8988T (cell line): ENCODE measurements at places on chromosomes 11 and 22.

GRCh38 chr11:117805045-117805444 lies 8.0 kb upstream of the DSCAML1 start:
- DNase-seq: no peak

- peak; percentile 20 for DNase-seq
Measured at GRCh38 chr11:14336507-14337503, 22.2 kb downstream of the RRAS2 start.

DNA sequence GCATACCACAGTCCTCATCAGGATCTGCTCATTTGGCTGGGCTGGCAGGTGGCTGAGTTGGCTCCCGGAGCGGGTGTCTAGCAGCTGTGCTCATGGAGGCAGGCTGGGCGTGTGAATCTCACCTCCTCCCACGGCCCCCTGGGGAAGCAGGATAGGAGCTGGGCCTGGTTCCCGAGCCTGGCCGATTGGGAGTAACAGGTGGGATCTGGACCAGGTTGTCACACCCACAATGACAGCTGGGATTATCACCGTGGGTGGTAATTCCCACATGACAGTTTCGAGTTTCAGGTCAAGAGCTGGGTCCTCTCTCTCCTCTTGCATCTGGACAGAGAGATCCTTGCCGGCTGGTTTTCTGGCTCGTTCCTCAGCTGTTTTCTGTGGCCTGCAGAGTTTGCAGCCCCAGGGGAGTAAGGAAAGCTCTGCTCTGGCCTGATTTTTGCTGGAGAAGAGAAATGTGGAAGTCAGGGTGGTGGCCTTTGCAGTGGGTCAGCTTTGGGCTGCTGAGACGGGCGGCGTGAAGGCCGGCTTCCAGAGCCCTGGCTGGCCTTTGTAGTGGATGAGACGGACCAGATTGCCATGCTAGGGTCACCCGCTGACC lies 57.0 kb downstream of the BCR start:
- no peak for DNase-seq

DNA sequence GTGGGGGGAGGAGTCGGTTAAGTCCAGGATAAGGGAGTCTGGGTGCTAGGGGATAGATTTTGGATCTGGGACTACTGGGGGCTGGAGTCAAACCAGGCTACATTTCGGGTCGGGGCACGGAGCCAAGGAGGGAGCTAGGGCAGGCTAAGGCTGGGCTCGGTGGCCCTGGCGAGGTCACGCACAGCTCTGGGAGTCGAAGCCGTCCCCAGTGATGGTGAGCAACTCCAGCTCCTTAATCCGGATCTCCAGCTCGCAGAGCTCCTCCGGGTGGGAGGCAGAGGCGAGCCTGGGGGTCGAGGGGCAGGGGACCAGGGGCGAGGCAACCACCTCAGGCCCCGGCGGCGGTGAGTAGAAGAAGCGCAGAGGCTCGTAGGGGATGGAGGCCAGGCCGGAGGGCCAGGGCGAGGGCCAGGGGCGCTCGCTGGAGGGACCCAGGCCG lies 544 bp downstream of the C11orf91 start:
- DNase-seq: no peak

DNA sequence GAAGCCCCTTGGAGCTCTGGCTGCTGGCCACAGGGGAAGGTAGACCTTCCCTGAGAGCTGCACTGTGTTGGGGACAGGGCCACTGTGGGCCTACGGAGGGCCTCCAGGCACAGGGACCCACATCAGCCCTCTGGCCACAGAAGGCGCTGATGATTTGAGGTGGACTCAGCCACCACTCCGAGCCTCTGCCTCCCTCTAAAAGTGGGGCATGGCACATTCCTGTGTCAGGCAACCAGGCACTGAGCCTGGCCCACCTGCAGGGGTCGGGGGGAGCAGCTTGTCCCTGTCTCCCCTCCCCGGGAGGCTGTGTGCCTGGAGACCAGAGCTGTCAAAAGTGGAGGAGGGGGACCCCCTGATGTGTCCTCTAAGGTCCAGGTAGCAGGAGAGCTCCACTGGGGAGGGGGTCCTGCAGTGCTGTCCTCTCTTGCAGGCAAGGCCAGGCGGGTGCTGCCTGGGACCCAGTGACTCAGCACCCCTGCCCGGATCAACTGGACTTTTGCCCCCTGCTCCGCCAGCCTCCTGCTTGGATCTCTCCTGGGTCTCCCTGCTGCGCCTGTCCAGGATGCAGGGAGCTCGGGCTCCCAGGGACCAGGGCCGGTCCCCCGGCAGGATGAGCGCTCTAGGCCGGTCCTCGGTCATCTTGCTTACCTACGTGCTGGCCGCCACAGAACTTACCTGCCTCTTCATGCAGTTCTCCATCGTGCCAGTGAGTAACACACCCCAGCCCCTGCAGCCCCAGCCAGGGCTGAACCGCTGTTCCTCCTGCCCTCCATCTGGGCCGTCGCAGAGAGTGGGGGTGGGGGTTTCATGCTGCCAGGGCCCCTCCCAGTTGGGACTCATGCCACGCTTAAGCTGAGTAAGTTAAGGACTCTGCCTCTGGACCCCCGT lies 17.5 kb upstream of the CDKN1C start:
- DNase-seq: no peak

DNA sequence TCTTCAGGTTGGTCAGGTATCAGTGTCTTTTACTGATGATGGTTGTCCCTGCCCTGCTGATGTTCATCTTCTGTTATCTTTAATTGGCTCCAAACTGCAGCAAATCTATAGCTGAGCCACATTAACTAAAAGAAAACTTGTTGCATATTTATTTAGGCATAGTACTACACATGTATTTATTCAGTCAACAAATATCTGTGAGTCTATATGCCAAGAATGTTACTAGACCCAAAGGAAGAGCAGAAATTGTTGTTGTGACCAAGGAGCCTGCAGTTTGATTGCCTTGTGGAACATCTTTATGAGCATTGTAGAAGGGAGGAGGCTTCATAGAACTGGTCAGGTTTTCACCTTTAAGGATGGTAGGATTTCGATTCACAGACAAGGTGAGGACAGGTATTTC lies 10.1 kb downstream of the BMAL1 start:
- no peak for DNase-seq

GRCh38 chr11:16000065-16000464 lies 356.3 kb downstream of the SOX6 start:
- DNase-seq: no peak

DNA sequence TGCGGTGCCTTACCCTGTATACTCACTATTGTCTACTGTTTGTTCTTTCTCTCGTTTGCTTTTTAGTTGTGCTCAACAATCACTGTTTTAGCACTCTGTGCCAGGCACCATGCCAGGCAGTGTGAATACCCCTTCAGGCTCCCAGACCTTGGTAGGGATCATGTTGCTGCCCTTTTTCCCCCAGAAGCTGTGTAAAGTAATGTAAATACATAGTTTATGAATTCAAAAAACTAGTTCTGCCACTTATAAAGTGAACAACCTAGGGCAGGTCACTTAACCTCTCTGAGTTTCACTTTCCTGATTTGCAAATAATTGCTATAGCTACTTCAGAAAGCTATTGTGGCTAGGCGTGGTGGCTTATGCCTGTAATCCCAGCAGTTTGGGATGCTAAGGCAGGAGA lies 81.0 kb upstream of the CTSC start:
- DNase-seq: no peak

DNA sequence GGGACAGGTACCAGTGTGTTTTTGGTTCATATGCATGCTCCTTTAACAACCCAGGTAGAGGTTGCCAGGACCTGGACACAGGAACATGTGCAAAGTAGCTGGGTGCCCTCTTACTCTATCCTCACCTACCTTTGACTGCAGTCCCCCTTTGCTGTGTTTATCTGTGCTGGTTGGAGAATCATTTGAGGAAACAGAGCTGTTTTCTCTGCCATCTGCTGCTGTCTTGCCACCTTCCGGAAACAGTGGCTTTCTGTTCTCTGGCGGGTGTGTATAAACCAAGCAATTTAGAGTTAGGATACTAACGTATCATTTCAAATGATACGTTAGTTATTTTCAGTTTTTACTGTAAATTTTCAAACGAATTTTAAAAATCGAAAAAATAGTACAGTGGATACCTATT lies 171.9 kb upstream of the TTC12 start:
- no peak for DNase-seq

GRCh38 chr22:30953206-30953605 lies 15.4 kb downstream of the MORC2 start:
- no peak for DNase-seq

- DNase-seq: peak; percentile 44
Measured at GRCh38 chr11:86571273-86571948, 101.0 kb downstream of the ME3 start.

DNA sequence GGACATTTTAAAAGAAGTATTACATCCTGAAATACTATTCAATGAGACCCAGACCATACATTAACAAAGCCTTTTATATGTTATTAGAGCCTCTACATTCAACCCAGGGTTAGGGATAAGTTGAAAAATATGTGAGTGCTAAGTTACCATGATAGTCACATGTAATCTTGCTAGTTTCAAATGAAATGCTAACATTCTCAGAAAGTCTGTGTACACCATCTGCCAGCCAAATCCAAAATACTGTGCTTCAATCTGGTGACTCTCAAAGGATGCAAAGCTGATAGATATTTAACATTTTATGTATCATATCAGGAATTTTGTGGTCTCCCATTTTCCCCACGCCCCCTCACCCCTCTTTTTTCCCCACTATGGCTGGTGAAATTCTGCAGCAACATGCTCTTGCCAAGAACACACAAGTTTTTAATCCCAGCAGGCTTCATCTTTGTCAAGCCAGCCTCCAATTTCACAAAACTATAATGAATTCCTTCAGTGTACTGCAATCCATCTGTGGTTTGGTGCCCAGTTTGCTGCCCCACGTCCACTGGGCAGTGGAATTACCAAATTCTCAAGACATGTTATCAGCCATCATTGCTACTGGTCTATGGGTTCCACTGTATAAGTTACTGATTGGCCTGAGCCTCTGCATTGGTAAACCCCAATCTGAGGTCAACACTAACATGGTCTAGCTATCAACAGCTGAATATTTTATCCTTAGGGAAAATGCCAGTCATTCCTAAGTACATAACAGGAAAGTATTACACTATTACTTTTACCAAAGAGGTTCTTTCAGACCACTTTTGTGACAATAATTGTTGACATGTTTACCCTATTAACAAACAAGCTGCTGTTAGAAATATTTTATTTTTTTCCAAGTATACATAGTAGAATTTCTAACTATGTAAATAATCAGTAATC lies 1.5 kb upstream of the PICALM start:
- no peak for DNase-seq

DNA sequence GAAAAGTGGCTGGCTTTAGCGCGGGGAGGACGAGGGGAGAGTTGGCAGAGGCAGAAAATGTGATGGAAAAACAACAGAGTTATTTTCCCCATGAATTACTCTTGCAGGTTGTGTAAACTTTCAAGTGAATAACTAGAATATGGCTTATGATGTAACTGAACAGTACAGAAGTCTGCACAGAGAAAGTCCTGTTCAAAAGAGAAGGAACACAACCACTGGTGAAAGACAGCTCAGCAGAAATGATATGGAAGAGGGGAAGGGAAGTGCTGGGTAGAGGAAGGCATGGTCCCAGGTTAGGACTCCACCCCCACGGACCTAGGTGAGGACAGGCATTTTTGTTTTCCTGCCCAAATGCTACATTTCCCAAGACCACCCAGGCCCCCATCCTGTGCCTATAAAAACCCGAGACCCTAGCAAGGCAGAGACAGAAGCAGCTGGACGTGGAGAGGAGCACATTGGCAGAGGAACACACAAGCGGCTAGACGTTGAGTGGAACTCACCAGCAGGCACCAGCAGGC lies 77.7 kb downstream of the MAML2 start:
- DNase-seq: no peak

- DNase-seq: no peak
Measured at GRCh38 chr11:120778685-120779490, 245.0 kb upstream of the TBCEL start.

DNA sequence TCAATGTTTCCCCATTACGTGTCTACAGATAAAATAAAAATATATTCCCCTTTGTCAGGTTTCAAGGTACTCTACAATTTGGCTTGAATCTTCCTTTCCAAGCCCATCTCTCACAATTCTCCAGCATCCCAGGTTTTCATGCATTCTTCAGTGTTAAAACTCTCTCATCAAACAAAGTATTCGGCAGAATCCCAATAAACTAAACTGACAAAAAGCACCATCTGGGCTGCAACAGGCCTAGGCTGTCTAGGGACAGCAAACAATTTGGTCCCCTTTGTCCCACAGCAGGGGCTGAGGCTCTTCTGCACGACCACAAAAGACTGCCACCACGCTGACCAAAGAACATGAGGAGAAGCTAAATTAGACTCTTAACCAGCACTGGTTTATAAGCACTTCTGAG lies 159.4 kb downstream of the CADM1 start:
- no peak for DNase-seq

DNA sequence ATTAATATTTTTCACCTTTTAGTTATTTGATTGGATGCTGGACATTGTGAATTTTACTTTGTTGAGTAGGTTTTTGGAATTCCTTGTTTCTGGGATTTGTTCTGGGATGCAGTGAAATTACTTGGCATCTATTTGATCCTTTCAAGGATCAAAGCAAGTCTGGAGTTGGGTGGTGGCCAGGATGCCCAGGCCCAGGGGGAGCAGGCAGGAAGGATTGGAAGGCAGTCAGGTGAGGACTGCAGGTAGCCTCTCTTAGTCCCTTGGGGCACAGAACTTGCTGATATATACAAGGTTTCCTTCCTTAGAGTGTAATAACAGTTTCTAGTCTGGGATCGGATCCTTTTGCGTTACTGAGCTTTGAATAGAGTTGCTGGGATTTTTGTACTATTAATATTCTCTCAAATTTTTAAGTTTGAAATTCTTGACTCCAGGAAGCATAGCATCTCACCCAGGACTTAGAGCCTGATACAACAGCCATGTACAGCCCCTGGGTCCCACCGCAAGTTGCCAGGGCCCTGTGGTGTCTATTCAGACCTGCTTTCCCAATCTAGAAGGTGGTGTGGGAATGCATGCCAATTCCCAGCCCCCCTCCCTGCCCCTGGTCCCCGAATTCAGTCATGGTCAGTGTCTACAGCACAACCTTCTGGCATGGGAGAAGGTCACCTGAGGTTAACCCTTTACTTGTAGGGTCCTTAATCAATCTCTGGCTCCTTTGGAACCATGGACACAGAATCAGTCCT lies 6.1 kb downstream of the ZNF74 start:
- DNase-seq: no peak
